ENCODE measurements at places on chromosomes 1 and 21. TPM values are rescaled to one million over a fixed set of nuclear protein-coding genes. Genes with fewer than 3 reads are reported as not detected.

GRCh38 chr1:21804536-21804935 lies 7.5 kb upstream of the LDLRAD2 start:
- DNase-seq, result no peak

DNA sequence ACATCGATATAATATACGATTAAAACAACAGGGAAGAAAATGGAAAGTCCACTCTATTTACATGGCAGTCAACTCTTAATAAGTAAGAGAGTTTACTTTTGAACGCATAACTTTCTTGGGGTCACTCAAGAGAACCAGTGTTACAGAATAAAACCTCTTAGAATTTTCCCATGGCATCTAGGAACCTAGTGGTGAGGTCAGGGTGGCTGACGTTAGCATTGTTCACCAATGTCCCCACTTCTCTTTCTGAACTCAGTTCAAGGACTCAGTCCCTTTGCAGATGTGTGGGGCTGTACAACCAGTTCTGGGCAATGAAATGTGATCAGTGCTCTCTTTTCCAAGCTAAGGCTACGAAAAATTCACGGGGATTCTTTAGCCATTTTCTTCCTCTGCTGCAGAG lies 2.6 kb upstream of the RNF2 start:
- no peak for DNase-seq

DNA sequence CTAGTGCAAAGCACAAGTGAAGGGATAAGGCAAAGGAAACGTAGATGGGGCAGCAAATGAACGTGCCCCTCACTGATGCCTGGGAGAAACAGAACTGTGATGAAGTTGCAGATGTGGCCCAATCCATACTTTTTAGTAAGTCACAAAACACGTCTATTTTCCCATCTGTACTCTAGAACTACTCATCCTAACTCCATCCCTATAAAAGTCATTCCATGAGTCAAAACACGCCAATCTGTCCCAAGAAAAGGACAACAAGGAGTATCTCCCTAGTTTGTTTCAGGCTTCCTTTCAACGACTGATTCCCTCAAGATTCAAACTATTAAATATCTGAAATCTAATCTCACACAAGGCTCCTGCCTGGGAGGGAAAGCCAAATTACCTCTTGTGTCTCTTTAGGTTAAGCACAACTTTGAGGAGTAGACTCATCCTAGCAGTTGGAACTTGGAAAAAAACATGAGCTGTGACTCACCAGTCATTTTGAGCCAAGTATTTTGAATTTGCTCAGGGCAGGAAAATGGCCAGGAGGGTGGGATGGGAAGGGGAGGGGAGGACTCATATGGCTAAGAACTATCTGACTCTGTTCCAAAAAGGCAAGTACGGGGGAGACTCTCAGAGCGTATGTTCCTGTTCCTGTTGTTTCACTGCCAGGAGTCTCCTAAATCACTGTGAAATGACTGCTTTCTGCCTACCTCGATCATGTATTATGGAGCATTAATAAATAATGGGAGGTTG lies 214.5 kb upstream of the CAMK1G start:
- peak; percentile 86 for DNase-seq

GRCh38 chr1:5594056-5594956 lies 397.9 kb downstream of the NPHP4 start:
- no peak for DNase-seq

Gene FNDC5
- total RNA-seq, result 2.7 TPM

- DNase-seq, result no peak
Measured at GRCh38 chr1:228992907-228993535, 257.7 kb downstream of the RHOU start.

- no peak for DNase-seq
Measured at GRCh38 chr1:201899683-201900429, 11.2 kb downstream of the SHISA4 start.

Gene MGST3
- total RNA-seq, result 107 TPM

Gene CCDC181
- total RNA-seq, result 8.5 TPM

Gene DNALI1
- 3.8 TPM for total RNA-seq

Gene NBPF4
- total RNA-seq, result 0.46 TPM

GRCh38 chr1:11602424-11602823 lies 51.8 kb downstream of the FBXO2 start:
- no peak for DNase-seq

GRCh38 chr1:63342402-63342801 lies 20.0 kb downstream of the FOXD3 start:
- DNase-seq, result no peak

GRCh38 chr21:27647401-27647800 lies 680.5 kb upstream of the ADAMTS5 start:
- DNase-seq, result no peak

- no peak for DNase-seq
Measured at GRCh38 chr1:205596876-205597275, 34.9 kb downstream of the ELK4 start.

Gene GUCA2A
- total RNA-seq, result not detected

GRCh38 chr1:52423771-52424170 lies 19.4 kb downstream of the PRPF38A start:
- no peak for DNase-seq

- DNase-seq, result peak; percentile 42
Measured at GRCh38 chr1:8763888-8764287, 53.6 kb downstream of the RERE start.

Gene TMEM35B
- 30.5 TPM for total RNA-seq

- no peak for DNase-seq
Measured at GRCh38 chr1:241939798-241940197, 17.8 kb upstream of the BECN2 start.

Gene ICOSLG
- 0.21 TPM for total RNA-seq
